NCI-H526 treated with DMSO at 0.1 percent for 48 hours (cell line): ENCODE measurements at places on chromosomes 16 and 17.

DNA sequence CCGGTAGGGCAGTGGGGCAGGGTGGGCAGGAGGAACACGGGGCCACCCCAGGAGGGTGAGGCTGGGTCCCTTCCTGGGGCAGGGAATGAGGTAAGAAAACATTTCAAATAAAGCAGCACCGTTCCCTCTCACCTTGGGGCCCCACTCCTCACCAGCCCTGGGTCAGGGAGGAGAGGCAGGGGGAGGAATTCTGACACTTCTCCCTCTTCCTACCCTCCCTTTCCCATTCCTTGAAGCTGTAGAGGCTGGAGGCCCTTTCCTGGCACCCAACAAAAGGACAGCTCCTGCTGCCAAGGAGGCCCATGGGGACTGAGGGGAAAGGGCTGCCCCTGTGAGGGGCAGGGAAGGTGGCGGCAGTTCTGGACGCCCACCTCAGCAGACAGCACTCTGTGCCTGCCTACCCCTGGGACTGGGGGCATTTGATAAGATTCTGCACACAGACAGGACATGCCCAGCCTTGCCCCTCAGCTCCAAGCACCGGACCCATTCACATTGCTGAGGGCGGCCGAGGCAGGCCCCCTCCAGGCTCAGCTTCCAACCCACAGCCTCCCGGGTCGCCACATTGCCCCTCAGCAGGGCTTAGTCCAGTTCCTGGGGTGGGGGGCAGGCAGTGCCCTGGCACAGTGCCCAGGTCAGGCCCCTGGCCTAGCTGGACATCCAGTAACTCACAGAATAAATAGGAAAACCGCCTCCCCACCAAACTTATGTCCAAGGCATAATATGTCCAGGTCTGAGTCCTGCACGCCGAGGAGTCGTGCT, 6.2 kb downstream of the ATXN7L3 start:
- DNase-seq, result no peak

DNA sequence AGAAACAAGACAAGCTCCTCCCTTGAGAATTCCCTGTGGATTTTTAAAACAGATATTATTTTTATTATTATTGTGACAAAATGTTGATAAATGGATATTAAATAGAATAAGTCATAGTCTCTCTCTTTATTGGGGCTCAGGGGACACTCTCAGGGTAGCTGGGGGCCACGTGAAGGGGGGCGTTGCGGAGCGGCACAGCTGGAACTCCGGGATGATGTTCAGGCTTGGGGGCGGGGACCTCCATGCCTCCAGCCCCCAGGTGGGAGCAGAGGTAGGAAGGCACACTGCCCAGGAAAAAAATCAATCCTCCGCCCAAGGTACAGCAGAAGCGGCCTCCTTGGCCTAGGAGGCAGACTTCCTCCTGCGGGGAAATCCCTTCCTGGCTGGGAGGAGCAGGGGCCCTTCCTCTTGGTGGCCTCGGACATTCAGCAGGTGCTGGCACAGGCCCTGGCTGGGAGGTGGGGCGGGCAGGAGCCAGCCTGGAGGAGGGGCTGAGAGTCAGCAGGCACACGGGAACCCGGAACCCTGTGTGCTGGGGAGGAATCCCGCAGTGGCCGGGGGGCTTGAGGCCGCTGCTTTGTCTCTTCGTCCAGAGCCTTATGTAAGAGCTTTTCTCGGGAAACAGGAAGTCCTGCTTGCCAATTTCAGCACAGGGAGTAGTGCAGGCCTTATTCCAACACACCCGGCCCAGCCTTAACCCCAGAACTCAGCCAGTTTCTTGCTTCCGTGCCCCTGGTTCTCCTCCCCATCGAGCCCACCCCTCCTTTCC, 591 bp upstream of the TNFSF13 start:
- DNase-seq, result no peak

GRCh38 chr17:31647661-31648060, 211.4 kb downstream of the COPRS start:
- no peak for DNase-seq

DNA sequence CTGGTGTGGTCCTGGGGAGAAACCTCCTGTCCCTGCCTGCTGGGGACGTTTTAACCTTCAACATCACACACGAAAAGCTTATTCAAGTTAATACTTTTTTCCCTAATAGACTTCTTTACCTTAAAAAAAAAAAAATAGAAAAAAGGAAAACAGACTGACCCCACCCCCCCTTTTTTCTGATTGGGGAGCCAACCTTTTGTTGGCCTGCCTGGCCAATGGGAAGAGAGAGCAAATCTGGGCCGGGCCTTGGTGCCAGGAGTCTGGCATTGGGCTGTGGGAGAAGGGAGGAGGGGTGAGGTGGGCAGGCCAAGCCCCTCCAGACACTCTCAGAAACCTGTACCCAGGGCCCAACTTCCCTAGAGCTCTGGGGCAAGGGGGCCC, 3.0 kb downstream of the CBX8 start:
- DNase-seq, result no peak

GRCh38 chr16:56616608-56617211, 8.3 kb downstream of the MT2A start:
- no peak for DNase-seq

- no peak for DNase-seq
Measured at GRCh38 chr16:80084614-80085013, 456.2 kb upstream of the DYNLRB2 start.

DNA sequence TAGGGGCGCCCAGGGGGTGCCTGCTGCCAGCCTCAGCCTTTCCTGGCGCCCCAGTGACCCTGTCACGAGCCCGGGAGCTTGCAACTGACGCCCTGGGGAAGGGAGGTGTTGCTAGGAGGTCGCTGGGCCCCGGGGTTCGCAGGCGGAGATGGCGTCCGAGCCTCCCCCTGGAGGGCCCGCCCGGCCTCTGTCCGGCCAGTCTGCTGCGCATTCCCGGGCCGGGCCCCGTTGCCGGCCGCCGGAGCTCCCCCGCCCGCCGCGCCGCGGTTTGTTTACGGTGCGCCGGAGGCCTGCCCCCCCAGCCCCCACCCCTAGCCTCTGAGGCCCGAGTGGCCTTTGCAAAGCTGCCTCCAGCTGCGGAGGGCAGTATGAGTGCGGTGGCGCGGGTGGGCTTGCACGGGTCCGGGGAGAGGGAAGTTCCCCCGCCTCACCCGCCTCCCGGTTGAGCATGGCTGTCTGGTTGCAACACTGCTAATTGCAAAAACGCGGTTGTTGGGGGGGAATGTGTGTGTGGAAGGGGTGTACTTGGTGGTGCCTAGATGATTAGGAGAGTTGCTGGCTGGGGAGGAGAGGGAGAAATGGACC, 514 bp downstream of the THRA start:
- DNase-seq, result no peak

- no peak for DNase-seq
Measured at GRCh38 chr16:56547120-56547948, 17.5 kb upstream of the MT4 start.

- DNase-seq, result no peak
Measured at GRCh38 chr17:880443-881269, 98.5 kb downstream of the MRM3 start.

- DNase-seq, result no peak
Measured at GRCh38 chr17:81483085-81483861, 29.3 kb downstream of the ACTG1 start.

- no peak for DNase-seq
Measured at GRCh38 chr16:80848862-80849261, 44.5 kb upstream of the CDYL2 start.

GRCh38 chr16:25097276-25097975, 14.1 kb upstream of the LCMT1 start:
- DNase-seq, result no peak

DNA sequence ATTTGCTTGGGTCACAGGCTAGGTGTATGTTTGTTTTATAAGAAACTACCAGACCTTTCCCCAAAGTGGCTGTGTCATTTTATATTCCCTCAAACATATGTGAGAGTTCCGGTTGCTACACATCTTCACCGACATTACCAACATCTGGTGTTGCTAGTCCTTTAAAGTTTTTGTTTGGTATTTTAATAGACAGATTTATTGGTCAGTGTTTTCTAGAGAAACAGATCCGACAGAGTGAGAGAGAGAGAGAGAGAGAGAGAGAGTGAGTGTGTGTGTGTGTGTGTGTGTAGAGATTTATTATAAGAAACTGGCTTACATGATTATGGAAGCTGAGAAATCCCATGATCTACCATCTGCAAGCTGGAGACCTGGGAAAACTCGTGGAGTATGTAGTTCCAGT, 31.0 kb downstream of the LDHD start:
- DNase-seq, result no peak

- peak; percentile 24 for DNase-seq
Measured at GRCh38 chr17:81027591-81028505, 7.1 kb upstream of the BAIAP2 start.
